ENCODE measurements at places on chromosomes 1 and 21. TPM values are rescaled to one million over a fixed set of nuclear protein-coding genes. Genes with fewer than 3 reads are reported as not detected.

DNA sequence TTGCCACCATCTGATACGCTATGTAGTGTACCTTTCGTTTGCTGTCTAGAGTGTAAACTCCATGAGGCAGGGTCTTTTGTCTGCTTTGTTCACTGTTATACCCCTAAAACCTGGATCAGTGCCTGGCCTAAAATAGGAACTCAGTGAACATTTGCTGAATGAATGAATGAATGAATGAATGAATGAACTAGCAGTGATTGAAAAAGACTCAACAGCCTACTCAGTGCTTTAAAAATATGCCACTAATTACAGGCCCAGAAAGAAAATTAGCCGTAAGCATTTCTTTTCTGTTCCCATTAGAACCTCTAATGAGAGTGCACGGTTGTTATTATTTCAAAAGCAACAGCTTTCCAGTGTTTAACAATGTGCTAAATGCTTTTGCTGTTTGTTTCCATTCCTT, 69.3 kb upstream of the SYT6 start:
- no peak for DNase-seq

GRCh38 chr21:37620401-37620800, 253.8 kb downstream of the DYRK1A start:
- DNase-seq = no peak

The CATSPERE gene
- polyA plus RNA-seq = 0.91 TPM

DNA sequence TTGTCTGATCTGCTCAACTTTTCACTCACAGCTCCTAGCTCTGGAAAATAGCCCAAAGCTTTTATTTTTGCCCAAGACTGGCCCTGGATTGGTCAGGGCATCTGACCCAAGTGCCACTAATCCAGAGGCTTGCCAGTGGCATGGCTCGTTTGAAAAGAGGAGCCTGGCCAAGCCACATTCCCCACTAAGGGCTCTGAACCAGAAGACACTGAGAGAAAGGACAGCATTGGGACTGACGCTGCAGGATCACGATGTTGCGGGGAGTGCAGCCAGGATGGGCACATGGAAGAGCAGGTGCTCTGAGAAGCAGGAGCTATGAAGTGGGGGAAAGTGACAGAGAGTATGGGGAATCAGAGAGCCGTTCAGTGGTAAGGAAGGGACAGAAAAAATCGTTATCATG, 44.9 kb upstream of the TSPAN2 start:
- no peak for DNase-seq

- no peak for DNase-seq
These were observed 104.1 kb downstream of the NR5A2 start for GRCh38 chr1:200131551-200132125.

DNA sequence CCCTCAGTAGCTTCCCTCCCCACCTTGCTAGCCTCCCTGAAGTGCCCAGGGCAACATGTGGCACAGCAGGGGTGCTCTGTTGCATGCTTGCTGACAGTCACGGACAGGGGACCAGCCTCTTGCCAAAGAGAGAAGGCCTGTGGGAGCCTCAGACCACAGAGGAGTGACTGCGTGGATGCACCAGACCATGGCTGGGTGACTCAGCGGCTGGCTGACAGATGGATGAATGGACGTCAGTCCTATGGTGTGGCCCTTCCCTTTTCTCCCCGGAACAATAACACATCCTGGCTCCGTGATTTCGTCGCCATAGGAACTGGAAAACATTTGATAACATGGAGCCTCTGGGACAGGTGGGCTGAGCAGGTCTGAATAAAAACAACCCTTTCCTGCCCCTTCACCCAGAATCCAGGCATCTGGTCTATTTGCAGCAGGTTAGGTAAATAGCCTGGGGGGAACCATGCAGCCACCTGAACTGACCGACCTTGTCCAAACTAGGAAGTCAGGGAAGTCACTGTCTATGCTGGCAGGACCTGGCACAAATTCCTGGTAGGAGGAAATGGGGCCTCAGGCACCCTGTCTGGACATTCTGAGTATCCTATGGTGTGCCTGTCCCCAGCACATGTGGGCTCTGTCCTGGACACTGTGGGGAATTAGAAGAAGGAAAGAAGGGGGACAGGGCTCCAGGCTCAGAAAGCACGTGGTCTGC, 53.3 kb downstream of the NENF start:
- no peak for DNase-seq

The RNU1-3 gene
- polyA plus RNA-seq = not detected

- no peak for DNase-seq
These were observed 305.0 kb downstream of the ST6GALNAC3 start for GRCh38 chr1:76379506-76379905.

DNA sequence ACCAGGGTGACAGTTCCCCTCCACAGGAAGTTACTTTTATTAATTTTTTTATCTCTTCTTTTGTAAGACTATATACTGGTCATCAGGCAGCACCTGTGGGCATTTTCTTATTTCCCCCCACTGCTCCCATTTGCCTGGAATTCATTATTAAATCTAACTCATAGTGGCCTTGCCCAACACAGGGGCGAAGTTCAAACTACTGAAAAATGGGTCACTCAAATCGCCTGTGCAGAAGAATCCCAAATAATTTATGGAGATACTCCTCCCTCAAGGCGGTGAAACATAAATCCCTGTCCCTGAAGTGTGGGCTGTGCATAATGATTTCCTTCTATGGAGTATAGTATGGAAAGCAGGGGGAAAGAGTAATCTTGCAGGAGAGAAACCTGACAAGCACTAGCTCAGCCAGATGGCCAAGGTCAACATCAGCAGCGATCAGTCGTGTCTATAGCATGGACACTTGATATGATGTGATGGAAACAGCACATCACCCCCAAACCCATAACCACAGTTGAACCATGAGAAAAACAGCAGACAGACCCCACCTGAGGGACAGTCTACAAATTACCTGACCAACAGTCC, 7.9 kb downstream of the CAMK2N1 start:
- no peak for DNase-seq

DNA sequence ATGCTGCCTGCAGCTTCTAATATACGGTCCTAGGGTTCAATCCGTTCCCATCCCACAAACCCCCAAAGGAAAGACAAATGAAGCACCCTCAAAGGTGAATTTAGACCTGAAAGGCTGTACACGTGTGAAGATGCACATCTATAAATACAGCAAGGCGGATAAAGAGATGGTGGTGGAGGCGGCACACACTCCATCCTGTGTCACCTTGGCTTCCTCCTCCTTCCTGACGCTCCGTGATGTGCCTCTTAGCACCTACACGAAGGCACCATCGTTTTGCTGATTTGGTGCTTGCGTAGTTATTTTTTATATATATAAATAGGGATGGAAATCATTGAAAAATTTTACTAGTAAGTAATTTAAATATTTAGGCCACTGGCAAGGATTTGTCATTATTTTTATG, 359.4 kb downstream of the NPHP4 start:
- no peak for DNase-seq

The C1orf53 gene
- 3.0 TPM for polyA plus RNA-seq

GRCh38 chr1:46362158-46362557, 21.6 kb downstream of the NSUN4 start:
- no peak for DNase-seq

- DNase-seq = no peak
These were observed 21.7 kb downstream of the KCNK2 start for GRCh38 chr1:215104283-215104682.

DNA sequence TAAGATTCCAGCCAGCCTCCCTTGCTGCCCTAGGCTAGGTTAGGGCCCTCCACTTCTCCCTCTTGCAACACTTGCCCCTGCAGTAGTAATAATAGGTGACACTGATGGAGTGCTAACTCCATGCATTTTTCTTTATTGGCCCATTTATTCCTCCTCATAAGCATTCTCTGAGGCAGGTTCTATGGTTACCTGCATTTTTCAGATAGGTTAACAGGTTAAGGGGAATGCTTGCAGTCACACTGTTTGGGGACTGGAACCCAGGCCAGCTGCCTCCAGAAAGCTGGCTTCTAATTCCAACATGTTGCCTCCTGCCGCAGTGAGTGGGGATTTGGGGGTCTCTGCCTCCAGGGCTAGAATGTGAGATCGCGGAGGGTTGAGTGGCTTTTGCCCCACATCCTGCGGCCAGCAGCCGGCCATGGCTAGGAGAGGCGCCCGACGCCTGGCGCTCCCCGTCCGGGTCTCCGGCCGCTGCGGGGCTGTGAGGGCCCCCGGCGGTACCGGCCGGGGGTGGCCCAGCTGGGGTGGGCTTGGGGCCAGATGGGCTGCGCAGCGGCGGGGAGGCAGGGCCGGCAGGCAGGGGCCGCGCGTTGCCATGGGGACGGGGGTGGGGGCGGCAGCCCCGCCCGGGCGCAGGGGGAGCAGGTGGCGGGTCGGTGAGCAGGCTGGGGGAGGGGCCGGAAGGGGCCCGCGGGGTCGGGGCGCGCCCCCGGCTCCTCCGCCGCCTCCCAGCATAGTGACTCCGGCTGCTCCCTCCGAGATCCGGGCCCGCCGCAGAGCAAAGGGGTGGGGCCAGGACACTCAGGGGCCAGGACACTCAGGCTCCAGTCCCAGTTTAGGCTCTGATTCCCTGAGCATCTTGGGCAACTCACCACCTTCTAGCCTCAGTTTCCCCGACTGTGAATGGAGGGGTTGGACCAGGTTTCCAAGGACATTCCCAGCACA, 68.4 kb upstream of the SSBP3 start:
- no peak for DNase-seq

DNA sequence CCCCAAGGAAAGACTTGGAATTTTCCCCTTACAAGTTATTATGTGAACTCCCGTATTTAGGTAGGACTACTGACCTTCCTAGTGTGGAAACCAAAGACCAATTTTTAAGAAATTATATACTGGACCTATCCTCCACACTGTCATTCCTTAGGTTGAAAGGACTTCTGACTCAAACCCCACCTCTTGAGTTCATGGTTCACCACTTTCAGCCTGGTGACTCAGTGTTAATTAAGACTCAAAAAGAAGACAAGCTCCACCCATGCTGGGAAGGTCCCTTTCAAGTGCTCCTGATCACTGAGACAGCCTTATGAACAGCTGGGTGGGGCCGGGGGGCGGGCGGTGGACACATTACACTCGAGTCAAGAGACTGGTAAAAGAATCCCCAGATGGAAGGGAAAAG, 113.2 kb downstream of the LRRC53 start:
- DNase-seq = no peak

DNA sequence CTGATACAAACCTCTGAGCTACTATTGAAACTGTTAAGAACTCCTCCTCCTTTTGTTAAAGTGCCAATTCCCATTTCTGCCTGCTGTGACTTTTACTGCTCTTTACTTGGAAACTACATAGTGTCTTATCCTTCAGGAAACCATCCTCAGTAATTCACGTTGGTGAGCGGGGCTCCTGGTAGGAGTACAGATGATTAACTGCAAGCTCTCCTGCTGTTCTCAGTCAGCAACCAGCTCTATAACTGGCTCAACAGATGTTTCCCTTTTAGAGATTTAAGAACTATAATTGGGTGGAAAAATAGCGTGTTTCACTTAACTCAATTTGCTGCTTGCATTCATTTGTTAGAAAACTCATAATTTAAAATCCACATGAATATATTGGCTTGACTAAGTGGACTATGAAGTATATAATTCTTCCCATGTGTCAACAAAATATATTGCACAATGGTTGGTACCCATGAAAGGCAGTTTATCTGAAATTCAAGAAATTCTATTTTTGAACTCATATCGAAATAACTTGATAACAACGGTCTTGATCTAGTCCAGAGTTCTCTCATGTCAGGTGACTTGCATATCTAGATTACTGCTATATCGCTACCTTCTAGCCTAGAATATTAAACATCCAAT, 574.0 kb downstream of the KCNT2 start:
- peak; percentile 8 for DNase-seq

DNA sequence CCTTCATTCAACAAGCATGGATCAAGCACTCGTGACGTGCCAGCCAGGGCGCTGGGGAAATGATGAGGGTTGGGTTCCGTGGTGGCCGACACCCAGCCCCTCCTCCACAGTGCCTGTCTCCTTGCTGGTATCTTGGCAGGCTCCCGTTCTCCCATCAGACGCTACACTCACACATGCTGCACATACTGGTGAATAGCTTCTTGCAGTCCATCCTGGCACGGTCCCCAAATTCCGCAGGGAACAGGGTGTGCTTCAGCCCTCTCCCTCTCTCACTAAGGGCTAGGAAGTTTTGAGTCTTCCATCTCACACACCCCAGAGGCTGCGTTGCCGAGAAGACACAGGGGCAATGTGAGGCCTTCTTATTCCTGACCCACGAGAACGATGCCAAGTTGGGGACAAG, 10.1 kb upstream of the MEF2D start:
- no peak for DNase-seq

DNA sequence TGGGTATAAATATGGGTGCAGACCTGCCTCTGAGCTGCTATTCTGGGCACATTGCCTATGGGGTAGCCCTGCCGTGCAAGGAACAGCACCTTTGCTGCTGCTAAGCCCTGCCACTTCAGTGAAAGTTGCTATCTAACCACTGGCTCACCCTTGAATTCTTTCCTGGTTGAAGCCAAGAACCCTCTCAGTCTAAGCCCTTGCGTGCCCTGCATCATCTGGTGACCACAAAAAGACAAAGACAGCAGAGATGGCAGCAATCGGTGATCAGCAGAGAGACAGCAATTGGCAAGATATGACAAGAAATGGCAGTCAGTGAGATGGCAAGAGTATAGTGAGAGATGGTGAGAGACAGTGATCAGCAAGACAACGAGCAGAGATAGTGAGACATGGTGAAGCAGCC, 418.3 kb downstream of the MATN1 start:
- no peak for DNase-seq

- DNase-seq = no peak
These were observed 37.8 kb upstream of the THEM4 start for GRCh38 chr1:151947140-151947539.

DNA sequence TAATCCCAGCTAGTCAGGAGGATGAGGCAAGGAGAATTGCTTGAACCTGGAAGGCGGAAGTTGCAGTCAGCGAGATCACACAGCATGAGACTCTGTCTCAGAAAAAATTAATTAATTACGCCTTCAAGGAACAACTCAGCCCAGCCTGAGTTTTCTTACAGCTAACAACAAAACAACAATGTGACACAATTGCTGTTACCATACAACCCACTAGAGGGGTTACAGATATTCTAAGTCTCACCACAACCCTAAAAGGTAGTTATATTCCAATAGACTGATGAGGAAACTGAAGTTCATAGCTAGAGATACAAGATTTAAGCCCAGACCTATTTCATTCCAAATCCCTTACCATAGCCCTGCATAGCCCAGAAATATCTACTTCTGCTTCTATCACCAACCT, 2.9 kb upstream of the LRRC8C start:
- DNase-seq = no peak

- DNase-seq = no peak
These were observed 114.4 kb downstream of the CLEC20A start for GRCh38 chr1:178382372-178382771.

The CR1L gene
- polyA plus RNA-seq = 0.44 TPM

DNA sequence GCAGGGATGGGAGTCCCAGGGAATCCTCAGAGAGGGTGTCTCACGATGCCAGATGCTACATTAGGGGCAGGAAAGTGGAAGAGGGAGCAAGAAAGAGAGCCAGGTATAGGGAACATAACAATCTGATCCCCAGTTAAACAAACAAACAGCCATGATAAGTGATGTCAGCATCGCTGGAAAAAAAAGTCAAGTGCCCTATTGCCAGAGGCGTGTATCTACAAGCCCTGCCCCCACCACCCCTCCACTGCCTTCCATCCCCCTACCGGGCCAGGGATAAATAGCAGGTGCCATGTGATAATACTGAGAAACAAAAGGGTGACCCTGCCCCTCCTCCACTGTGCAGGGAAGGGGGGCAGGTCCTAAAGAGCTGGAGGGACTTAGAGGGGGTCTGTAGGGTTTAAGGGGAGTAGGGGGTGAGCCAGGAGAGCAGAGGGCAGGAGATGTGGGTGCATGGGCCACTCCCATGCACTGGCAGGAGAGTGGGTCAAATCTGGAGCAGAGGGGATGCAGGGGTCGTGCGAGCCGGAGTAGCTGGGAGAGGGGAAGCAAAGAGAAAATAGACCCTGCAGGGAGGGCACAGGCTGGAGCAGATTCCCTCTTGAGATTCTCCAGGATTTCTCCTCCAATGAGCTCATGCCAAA, 3.4 kb downstream of the SLC26A9 start:
- DNase-seq = no peak

The OR2L13 gene
- polyA plus RNA-seq = not detected
